Umbilical cord (tissue), 2 donors: ENCODE measurements at places on chromosomes 5 and 9.

DNA sequence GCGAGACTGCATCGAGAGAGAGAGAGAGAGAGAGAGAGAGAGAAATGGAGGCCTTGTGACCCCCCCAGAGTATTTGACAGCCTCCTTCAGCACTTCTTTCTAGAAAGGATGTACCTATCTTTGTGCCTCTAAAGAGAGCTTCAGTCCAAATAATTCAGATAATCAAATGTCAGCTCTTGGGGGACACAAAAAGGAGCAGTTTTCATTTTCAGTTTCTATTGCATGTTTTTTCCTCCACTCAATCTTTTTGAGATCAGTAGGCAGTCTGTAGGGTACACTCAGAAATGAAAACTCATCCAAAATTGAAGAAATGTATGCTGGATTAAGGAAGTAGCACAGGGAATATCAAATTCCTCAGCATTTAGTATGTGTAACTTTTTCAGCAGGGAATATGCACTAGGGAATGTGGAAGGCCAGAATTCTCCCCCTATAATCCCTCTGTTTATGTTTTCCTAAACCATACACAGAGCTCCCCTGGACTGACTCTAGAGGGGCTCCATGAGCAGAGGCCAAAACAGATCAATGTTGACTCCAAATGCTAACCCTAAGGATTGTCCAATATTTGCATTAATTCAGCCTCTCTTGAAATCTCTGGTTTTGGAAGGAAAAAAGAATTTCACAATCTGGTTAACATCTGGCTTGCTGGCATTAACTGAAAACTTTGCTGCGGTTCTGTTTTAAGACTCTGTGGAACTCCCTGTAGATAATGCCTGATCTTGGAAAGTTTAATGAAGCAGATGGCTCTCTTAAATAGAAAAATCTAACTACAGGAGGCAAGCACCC, 250.1 kb downstream of the CEMIP2 start:
- peak; percentile 94 for DNase-seq

GRCh38 chr5:148998174-148998797, 64.6 kb downstream of the SH3TC2 start:
- peak; percentile 46 for DNase-seq

GRCh38 chr5:170736966-170737365, 46.6 kb upstream of the GABRP start:
- no peak for DNase-seq

DNA sequence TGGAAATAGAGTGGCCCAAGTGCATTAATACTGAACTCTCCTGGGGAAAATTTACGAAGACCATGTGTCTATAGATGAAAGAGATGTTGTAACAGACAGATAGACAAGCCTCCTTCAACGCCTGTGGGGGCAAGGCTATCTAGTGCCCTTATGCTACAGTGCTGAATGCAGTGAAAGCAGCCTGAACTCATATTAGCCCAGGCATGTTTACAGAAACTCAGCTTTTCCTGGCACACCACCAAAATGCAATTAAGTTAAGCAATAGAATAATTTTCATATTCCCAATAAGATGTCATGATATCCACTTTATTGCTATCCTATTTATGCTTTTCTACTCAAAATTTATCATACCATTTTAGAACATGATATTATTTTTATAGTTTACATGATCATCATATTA, 277.0 kb downstream of the DIRAS2 start:
- DNase-seq: no peak

GRCh38 chr9:99006979-99007378, 63.3 kb downstream of the COL15A1 start:
- DNase-seq: no peak

GRCh38 chr5:12277504-12278192, 373.4 kb upstream of the CTNND2 start:
- no peak for DNase-seq

DNA sequence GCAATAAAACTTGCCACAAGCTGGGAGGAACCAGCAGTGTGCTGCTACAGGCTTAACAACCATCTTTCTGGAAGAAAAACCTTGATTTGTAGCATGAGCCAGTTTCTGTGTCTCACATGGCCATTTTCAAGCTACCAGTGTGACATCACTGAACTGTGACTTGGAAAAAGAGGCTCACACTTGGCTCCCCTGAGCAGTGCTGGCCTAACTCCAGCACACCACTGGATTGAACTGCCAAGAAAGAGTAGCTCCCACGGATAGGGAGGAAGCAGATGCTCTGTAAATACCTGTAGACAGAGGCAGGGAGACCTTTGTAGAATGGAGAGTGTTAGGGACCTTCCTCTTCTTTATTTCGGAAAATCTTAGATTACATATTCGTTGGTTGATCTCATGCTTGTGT, 197.9 kb downstream of the SH3GL2 start:
- no peak for DNase-seq

GRCh38 chr9:89234205-89235067, 55.8 kb upstream of the SHC3 start:
- DNase-seq: no peak

DNA sequence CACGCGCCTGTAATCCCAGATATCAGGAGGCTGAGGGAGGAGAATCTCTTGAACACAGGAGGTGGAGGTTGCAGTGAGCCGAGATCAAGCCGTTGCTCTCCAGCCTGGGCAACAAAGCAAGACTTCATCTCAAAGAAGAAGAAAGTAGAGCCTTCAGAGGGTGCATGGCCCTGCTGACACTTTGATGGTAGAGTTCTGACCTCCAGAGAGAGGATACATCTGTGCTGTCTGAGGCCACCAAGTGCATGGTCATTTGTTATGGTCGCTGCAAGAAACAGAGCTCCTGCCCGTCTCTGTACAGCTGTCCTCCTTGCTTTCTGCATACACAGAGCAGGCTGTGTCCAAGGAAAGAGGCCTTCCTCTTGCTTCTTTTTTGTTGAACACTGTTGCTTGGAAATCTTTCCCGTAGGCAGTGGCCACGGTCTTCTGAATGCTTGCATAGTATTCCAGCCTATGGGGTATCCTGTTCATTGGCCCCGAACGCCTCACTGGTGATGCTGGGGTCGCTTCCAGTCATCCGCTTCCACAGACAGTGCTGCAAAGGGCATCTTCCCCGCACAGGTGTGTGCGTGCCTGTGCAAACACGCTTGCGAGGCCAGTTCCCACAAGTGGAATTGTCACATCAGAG, 36.8 kb upstream of the UNC5A start:
- DNase-seq: no peak

- DNase-seq: no peak
Observed at GRCh38 chr5:138506370-138507306, 36.4 kb downstream of the ETF1 start.

DNA sequence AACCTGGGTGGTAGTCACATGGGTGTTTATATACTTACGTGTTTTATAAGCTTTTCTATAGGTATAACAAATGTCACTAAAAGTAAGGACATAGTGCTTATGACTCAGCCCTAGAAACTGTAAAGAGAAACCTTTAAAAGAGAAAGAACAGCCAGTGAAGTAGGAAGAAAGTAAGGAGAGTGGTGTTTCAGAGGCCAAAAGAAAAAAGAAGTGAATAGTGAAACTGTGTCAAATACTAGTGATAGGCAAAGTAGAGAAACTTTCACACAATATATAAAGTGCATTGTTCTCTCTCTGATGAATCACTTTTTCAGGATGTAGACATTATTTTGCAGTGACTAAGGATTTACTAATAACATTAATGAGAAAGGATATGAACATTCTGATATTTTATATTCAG, 74.2 kb upstream of the SUSD1 start:
- no peak for DNase-seq

- peak; percentile 24 for DNase-seq
Observed at GRCh38 chr9:123414936-123415930, 59.2 kb downstream of the CRB2 start.

DNA sequence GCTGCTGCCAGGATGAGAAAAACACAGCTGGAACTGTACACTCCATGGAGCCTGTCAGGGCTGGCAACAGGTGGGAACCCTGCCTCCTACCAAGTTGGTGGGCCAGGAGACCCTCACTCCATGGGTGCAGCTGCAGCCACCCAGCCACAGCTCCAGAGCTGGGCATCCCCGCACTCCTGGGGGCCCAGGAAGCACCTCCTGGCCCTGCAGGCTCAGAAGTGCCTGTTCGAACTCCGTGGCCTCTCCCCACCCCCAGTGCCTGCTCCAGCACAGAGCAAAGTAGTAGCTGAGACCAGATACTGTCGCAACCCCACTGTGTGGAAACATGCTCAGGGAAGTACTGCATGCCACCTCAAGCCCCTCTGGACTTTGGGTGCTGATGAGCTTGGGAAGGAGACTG, 564.0 kb upstream of the ACO1 start:
- DNase-seq: no peak

DNA sequence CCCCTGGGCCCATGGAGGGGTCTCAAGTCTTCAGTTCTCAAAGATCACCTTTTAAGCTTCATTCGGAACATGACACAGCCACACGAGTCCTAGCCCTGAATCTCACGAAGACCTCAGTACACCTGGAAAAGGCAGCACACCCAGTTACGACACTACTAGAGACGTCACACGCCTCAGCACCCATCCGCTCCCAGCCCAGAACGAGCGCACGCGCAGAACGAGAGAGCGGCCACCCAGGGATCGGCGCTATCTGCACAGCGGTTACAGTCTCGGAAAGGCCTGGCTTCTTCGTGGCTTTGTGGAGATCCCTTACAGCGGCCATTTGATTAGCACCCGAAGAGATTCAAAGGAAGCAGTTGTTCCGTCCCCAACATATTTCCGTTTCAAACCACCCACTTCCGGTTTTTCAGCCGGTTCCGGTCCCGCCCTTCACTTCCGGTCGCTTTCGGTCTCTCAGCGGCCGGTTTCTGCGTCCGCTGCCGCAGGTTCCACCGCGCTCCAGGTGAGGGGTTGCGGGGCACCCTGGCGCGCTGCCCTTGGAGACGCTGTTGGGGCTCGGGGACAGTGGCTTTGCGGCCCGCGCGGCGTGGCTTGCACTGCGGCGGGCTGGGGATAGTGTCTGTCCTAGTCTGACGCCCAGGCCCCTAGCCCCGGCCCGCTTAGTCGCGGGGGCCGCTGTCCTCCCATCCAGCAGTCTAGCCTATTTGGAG, at the start of gene UBLCP1:
UBLCP1 (plus strand) TSS at position 432 of the 710 bp plus-strand sequence. CDS start 5,626 bp downstream, outside the sequence.
- DNase-seq: peak; percentile 88

GRCh38 chr9:88312517-88313103, 75.6 kb upstream of the SPIN1 start:
- no peak for DNase-seq

- no peak for DNase-seq
Observed at GRCh38 chr9:78132701-78133058, 101.1 kb upstream of the GNAQ start.

DNA sequence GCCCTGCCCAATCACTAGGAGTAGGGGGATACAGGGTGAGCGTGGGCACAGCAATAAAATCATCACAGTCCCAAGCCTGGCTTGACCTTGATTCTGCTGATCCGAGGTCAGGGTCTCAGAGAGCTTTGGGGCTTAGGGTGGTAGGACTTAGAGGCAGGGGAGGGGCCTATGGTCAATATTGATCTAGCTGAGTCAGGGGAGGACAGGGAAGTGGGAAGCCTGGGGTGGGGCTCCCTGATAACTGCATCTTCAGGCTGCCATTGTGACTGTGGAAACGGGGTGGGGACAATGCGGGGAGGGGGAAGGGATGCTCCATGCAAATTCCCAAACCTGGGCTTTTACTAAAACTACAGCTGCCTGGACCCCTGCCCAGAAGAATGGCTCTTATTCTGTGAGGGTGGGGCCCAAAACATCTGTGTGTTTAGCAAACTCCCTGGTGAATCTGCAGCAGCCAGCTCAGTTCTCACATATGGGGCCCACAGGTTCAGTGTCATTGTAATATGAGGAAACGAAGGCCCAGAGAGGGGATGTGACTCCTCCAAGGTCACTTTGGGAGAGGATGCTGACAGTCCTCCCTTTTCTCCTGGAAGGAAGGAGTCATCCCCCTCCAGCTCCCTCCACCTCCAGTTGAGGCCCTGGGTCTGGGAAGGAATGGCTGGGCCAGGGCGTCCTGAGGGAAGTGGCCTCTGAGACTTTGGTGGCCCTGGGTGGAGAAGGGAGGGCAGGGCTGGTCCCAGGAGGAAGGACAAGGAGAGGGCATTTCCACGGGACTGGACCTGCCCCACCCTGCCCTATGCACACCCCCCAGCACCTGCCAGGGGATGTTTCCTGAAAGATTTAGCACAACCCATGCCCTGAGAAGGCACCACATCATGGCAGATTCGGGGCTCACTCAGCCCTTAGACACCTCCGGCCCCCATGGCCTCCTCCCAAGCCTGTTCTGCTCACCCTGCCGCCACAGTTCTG, 26.4 kb downstream of the SLC6A7 start:
- peak; percentile 38 for DNase-seq

- no peak for DNase-seq
Observed at GRCh38 chr5:10827571-10827970, 66.5 kb upstream of the DAP start.

DNA sequence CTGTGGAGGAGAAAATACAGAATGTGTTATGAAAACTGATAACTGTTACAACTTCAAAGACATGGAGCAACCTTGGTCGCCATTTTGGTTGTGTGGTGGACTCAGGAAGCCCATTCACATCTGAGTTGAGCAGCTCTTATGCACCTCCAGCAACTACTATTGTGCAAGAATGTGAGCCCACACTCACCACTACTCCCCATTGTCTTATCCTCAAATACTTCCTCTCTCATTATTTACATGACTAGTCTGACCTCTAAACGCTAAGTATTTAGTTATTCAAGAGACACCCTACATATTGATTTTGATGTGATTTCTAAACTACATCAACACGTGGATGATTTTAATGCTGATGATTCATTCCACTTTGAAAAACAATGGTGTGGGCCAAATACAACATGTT, 516.6 kb upstream of the CLINT1 start:
- DNase-seq: no peak

- no peak for DNase-seq
Observed at GRCh38 chr5:168934169-168934568, 355.0 kb upstream of the PANK3 start.

- DNase-seq: peak; percentile 31
Observed at GRCh38 chr5:95631255-95631958, 11.5 kb downstream of the GPR150 start.

DNA sequence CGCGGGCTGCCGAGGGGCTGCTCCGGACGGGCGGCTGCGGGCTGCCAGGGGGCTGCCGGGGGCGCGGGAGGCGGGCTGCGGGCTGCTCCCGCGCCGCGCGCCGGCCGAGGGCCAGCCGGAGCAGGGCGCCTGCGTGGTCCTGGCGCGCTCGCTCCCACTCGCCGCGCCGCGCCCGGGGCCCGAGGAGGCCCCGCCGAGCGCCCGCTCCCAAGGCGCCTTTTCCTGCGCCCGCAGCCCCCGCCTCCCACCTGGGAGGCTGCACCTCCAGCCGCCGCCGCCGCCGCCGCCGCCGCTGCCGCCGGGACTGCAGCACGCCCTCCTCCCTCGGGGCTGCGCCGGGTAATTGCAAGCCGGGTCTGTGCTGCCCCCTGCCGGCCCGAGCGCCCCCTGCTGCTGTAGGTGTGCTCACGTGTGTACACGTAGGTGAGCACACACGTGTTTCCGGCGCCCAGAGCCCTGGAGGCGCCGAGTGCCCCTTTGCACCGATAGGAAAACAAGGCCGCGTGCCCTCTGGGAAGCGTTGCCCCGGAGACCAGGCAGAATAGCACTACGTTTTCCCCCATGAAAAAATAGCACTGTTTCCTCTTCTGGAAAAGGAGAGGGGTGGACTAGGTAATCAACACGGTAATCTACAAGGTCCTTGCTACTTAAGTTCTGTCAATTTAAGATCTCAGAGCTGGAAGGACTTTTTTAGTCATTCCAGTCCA, at the start of gene EPB41L4B:
EPB41L4B (minus strand) TSS at position 318 of the 707 bp plus-strand sequence. CDS start 613 bp downstream, outside the sequence.
- DNase-seq: peak; percentile 82

GRCh38 chr5:75992753-75993152, 90.4 kb upstream of the SV2C start:
- peak; percentile 28 for DNase-seq

- no peak for DNase-seq
Observed at GRCh38 chr9:70222354-70222753, 36.4 kb upstream of the SMC5 start.
